ENCODE measurements at places on chromosomes 5 and 9.

DNA sequence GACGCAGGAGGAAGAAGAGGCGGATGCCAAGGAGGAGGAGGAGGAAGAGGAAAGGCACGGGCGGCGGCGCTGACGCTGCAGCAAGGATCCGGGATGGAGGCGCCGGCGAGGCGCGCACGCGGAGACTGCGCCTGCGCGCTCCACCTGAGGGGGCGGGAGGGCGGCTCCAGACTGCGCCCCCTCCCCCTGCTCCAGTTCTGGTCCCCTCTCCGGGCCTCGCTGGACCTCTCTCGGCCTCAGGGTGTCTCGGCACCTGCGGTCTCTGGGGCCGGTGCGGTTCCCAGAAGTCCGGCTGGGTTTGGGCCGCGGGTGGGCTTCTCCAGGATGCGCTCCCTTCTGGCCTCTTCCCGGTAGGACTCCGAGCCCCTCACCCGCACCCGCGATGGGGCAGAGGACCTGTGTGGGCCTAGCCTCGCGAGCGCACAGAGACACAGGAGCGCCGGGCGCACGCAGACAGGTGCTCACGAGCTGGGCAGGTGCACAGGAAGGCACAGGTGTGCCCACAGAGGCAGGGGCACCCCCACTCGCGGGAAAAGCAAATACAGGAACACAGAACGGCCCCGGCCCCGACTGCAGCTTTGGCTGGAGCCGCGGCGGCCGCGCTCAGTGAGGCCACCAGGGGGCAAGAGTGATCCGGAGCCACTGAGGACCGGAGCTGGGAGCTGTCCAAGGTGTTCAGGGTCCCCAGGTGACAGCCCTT, at the start of gene NPDC1:
TSS of gene NPDC1 (minus strand) at position 90 of the 700 bp plus-strand sequence. CDS start 188 bp downstream, outside the sequence.
- DNase-seq: peak; percentile 69

- DNase-seq: no peak
Measured at GRCh38 chr9:87609486-87609885, 111.8 kb downstream of the DAPK1 start.

DNA sequence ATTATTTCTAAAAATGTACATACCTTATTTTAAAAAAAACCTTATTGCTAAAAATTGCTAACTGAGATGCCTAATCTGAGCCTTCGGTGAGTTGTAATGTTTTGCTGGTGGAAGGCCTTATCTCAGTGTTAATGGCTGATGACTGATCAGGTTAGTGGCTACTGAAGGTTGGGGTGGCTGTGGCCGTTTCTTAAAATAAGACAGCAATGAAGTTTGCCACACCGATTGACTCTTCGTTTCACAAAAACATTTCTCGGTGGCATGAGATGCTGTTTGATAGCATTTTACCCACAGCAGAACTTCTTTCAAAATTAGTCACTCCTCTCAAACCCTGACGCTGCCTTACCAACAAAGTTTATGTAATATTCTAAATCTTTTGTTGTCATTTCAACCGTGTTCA, 14.7 kb downstream of the CENPK start:
- no peak for DNase-seq

DNA sequence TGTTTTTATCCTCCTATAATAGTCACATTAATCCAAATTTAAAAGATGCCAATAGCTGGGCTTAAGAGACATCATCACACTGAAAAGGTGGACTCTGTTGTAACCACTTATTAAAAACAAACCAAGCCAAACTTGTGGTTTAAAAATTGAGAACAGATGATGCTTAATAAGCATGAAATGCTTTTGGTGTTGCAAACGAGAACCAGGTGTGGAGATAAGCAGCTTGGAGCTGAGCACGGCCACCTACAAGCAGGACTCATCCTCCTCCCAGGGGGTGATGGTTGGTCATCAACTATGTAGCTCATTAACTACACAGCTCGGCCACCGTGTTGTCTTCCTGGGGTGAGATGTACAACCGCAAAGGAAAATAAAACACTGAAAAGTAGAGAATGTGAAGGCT, 154.4 kb downstream of the NPR3 start:
- no peak for DNase-seq

DNA sequence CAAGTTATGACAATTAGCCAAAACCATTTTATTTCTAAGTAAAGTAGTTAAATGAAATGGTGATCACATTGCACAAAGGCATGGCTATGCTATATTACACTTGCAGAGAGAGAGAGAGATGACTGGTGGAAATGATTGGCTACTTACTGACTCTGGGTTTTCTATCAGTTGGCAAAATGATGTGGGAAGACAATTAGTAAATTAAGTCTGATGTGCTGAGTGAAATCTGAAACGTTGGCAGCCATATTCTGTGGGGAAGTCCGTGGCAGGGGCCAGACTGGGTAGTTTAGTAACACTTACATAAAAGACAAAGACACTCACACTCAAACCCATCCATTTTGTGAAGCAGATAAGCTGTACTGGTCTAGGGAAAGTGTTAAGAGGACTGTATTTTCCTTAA, 61.6 kb downstream of the ANXA1 start:
- DNase-seq: no peak

GRCh38 chr9:91253488-91253887, 108.2 kb downstream of the AUH start:
- no peak for DNase-seq

DNA sequence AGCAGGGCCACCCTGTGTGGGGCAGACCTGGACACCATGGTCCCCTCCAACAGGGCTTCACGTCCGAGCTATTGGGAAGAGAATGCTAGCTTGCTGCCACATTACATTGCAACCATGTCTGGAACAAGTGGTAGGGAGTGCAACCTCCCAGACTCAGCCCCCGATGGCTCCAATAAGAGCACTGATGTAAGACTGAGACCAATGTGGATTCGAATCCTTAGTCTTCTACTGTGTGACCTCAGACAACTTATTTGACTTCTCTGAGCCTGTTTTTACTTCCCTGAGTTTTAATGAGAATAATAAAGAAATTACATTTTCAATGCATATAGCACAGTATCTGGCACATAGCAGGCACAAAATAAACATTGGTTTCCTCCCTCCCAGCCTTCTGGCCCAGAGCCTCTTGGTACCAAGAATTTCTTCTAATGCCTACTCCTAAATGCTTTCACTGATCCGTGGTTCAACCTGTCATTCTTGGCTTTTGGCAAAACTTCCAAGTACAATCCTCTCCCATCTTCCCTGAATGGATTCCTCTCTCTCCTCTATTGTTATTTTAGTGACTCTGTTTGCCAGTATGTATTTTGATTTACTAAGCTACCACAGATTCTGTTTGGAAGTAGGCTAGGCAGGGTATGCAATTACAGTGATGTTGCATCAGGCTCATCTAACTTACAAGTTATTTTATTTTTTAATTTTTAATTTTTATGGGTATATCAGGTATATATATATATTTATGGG, 34.6 kb upstream of the COL15A1 start:
- DNase-seq: no peak

DNA sequence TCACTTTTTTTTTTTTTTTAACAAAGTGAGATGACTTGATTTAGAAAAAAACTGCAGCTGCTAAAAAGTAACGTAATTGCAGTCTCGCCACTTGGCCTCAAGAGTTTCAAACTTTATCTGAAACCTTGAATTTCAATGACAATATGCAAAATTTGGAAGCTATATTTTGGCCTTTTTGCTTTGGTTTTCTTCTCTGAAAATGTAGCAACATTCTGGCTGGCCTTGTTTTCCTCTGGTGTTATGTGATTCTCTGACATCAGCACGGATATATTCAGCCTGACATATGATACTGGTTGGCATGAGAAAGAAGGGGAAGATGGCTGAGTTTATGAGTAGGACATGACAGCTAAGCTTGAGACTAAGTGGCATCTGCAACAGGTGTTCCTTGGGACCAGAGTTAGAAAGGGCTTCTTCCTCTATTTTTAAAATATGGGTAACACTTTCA, 136.5 kb downstream of the MEF2C start:
- no peak for DNase-seq

- DNase-seq: no peak
Measured at GRCh38 chr5:124872615-124873014, 126.2 kb upstream of the ZNF608 start.

DNA sequence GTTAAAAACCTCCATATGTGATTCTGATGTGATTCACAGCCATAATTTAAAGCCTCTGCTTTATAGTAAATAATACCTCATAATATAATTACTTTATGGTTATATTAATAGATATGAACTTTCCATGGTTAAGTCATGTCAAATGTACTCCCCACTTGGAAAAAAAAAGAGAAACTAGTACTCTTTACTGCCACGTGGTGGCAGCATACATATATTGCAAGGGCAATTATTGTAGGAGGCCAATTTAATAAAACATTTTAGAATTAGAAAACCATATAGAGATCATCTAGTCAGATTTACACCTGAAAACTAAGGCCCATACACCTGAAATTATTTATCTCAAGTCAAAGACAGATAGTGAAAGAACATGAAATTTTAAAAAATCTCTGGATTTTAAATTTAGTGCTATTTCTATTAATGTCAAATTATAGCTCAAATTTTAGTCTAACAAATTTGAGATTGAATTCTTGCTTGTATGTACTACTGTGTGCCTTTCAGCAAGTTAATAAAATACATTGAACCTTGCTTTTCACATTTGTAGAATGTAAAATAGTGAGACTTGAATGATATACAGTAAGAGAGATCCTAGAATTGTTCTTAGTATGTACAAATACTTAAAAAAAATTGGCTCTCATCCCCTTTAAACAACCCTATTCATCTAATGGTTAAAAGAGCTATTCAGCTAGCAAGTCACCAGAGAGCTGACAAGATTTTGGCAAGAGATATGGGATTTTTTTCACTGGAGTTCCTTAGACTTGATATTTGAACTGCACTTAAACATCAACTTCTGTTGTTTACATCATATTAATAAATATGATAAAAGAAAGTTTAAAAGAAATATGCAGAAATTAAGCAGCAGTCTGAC, 603.8 kb downstream of the TLE4 start:
- DNase-seq: no peak

DNA sequence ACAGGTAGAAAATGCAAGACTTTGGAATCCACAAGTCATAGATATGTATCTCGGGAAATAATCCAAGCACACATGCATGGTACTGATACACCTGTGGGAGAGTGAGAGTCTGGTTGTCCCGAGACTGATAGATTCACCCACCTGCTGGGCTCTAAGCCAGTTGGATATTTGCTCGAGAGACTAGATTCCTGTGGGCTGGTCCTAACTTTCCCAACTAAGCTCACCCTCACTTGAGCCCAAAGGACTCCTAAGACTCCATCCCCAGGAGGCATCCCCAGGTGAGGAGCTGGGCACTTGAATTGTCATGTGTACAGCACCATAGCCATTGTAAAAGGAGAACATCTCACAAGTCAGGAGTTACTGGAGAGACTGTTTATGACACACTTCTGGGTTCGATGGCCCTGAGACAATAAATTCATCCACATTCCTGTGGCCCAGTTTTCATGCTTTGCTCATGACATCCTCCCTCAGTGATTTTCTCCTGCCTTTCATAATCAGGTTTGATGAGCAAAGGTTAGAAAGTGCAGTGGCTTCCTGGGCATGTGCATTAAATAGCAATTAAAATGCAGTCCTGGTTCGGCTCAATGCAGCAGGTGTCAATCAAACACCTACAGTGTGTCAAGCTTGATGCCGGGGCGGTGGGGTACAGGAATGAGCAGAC, 18.1 kb downstream of the SLC1A1 start:
- no peak for DNase-seq

DNA sequence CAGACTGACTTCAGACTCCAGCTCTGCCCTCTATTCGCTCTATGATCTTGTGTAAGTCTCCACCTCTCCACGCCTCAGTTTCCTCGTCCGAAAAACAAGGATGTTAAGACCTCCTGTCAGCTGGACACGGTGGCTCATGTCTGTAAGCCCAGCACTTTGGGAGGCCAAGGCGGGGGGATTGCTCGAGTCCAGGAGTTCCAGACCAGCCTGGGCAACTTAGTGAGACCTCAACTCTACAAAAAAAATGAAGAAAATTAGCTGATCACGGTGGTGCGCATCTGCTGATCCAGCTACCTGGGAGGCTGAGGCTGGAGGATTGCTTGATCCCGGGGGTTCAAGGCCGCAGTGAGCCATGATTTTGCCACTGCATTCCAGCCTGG, 36.6 kb upstream of the GABRP start:
- DNase-seq: no peak

DNA sequence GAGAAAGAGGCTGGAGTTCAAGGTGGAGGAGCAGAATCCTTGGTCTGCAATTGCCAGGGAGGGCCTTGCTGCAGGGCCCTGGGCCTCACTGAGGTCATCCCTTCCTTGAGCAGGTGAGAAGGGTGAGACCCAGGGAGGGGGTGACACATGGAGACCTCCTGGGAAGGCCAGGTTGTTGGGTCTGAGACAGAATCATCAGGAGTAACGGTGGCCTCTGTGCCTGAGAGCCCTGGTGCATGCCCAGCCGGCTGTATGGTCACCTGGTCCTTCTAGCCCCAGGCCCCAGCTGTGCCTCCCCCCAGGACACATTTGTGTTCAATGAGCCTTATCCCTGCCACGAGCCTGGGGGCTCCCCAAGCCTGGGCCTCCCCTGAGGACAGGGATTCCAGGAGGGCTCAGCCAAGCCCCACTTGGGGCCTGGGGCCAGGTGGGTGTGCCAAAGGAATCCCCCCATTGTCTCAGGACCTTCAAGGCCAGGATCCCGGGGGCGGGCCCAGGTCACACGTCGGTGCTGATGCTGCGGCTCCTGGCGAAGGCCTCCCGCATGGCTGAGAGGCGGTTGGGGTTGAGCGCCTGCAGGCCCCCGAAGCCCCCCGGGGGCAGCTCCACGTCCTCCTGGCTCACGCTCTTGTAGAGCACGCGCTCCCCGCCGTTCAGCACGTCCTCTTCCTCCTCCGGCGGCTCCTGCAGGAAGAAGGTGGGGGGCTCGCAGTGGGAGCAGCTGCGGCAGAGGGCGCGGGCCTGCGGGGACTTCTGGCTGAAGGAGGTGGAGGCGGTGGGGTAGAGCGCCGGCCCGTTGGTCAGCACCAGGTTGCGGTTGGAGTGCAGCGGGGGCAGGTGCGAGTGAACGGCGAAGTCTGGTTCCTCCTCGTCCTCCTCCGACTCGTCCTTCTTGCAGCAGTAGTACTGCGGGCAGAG, 30.4 kb downstream of the FAM163B start:
- no peak for DNase-seq

DNA sequence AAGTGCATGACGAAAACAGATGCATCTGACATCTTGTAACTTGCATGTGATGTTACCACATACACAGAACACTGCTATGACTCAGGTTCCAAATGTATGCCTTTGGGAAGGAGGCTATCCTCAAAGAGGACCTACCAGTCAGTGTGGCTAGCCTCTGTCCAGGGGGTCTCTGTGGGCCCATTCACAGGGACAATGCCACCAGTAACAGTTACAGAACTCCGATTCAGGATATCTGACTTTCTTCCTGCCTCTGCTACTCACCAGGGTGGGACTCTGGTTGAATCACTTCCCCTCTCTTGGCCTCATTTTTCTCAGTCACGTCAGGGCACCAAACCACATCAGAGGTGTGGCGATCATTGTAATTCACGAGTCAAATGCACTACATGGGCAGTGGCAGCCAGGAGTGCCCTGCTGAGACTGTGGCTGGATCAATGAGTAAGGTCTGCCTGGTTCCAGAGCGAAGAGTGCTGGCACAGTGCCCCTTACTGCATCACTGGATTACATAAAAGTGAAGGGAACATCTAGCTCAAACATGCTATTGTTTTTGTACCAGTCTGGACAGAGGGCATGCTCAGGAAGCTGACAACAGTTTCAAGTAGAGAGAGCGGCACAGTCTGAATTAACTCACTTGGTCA, 13.2 kb downstream of the ATOX1 start:
- no peak for DNase-seq

- peak; percentile 71 for DNase-seq
Measured at GRCh38 chr5:174608631-174609097, 115.7 kb upstream of the MSX2 start.

- DNase-seq: no peak
Measured at GRCh38 chr5:83837265-83837907, 116.7 kb upstream of the HAPLN1 start.

Data from lung (tissue), 17 donors.